Osteoblast (primary cell): ENCODE measurements at places on chromosomes 5 and 9.

- DNase-seq, result peak; percentile 31
- no peak overlapping the region for H3K27ac ChIP-seq
- no peaks in the 10 kb centered on the region for H3K27me3 ChIP-seq
- peaks cover 35% of the 10 kb centered on the region for H3K4me1 ChIP-seq
- no peak overlapping the region for H3K4me3 ChIP-seq
Observed at GRCh38 chr5:149399775-149400174, 20.7 kb upstream of the IL17B start.

- no peaks in the 10 kb centered on the region for H3K27me3 ChIP-seq
- H3K36me3 ChIP-seq, result no peaks in the 10 kb centered on the region
- H3K4me1 ChIP-seq, result peaks cover 9% of the 10 kb centered on the region
- peak; percentile 94 for DNase-seq
Observed at GRCh38 chr9:137544176-137544760, 5.9 kb downstream of the PNPLA7 start.

DNA sequence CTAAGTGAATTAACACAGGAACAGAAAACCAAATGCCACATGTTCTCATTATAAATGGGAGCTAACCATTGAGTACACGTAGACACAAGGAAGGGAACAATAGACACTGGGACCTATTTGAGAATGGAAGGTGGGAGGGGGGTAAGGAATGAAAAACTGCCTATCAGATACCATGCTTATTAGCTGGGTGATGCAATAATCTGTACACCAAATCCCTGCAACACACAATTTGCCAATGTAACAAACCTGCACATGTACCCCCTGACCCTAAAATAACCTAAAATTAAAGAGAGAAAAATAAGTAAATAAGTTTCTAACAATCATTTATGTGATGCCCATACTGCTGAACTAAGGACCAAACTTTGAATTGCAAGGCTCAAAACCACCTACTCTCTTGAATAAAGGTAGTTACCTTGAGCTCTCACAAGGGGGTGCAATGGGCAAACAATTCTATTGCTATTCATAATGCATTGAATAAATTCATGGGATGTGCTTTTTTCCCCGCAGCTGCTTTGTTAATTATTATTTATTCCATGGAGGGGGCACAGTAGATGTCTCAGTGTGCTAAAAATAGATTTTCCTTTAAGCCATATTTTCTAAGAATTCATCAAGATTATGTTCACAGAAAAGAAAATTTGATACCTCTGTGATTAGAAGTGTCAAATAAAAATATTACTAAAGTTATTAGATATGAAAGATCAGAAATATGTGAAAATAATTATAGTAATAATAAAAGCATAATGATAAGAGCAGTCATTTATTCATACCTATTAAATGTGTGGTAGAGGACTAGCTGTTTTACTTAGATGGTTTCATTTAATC lies 76.2 kb upstream of the PTPN3 start:
- DNase-seq, result peak; percentile 79
- H3K4me1 ChIP-seq, result no peaks in the 10 kb centered on the region
- H3K36me3 ChIP-seq, result no peaks in the 10 kb centered on the region
- no peak overlapping the region for H3K4me3 ChIP-seq

DNA sequence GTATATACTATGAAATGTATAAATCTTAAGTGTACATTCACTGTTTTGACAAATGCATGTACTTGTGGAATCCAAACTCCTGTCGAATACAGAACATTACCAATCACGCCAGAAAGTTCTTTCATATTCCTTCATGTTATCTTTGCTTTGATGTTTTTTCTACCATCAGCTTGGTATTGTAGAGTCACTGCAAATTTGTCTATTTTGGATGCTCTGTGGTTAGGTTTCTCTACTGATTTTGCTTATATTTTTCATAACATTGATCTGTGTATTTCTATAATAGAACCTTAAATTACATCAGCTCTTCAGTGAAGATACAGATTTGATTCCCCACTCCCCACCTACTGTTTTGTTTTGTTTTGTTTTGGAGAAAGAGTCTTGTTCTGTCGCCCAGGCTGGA lies 30.8 kb downstream of the HABP4 start:
- H3K36me3 ChIP-seq, result peaks cover 5% of the 10 kb centered on the region
- H3K27me3 ChIP-seq, result no peaks in the 10 kb centered on the region
- H3K4me3 ChIP-seq, result no peak overlapping the region
- peaks cover 16% of the 10 kb centered on the region for H3K4me1 ChIP-seq

- no peak overlapping the region for H3K4me3 ChIP-seq
- DNase-seq, result no peak
- H3K27me3 ChIP-seq, result no peaks in the 10 kb centered on the region
- H3K27ac ChIP-seq, result no peak overlapping the region
- no peaks in the 10 kb centered on the region for H3K36me3 ChIP-seq
- H3K4me1 ChIP-seq, result peaks cover 11% of the 10 kb centered on the region
Observed at GRCh38 chr9:14156046-14156445, 157.9 kb downstream of the NFIB start.

- H3K27ac ChIP-seq, result no peak overlapping the region
- no peak overlapping the region for H3K4me3 ChIP-seq
- H3K27me3 ChIP-seq, result no peaks in the 10 kb centered on the region
- H3K4me1 ChIP-seq, result no peaks in the 10 kb centered on the region
- no peak for DNase-seq
- no peaks in the 10 kb centered on the region for H3K36me3 ChIP-seq
Observed at GRCh38 chr5:145189746-145190145, 645.4 kb downstream of the PRELID2 start.

GRCh38 chr9:84337252-84337651 lies 3.3 kb downstream of the SLC28A3 start:
- H3K4me3 ChIP-seq, result no peak overlapping the region
- no peaks in the 10 kb centered on the region for H3K4me1 ChIP-seq
- H3K36me3 ChIP-seq, result no peaks in the 10 kb centered on the region
- no peak for DNase-seq
- no peaks in the 10 kb centered on the region for H3K27me3 ChIP-seq

GRCh38 chr5:38766151-38766550 lies 79.7 kb upstream of the OSMR start:
- no peak overlapping the region for H3K27ac ChIP-seq
- peaks cover under 1% of the 10 kb centered on the region for H3K27me3 ChIP-seq
- H3K36me3 ChIP-seq, result no peaks in the 10 kb centered on the region
- H3K4me1 ChIP-seq, result peaks cover 15% of the 10 kb centered on the region
- H3K4me3 ChIP-seq, result no peak overlapping the region
- no peak for DNase-seq

- H3K4me3 ChIP-seq, result no peak overlapping the region
- no peaks in the 10 kb centered on the region for H3K27me3 ChIP-seq
- peaks cover 73% of the 10 kb centered on the region for H3K36me3 ChIP-seq
- DNase-seq, result peak; percentile 17
Observed at GRCh38 chr5:134791580-134791979, 33.0 kb downstream of the DDX46 start.

DNA sequence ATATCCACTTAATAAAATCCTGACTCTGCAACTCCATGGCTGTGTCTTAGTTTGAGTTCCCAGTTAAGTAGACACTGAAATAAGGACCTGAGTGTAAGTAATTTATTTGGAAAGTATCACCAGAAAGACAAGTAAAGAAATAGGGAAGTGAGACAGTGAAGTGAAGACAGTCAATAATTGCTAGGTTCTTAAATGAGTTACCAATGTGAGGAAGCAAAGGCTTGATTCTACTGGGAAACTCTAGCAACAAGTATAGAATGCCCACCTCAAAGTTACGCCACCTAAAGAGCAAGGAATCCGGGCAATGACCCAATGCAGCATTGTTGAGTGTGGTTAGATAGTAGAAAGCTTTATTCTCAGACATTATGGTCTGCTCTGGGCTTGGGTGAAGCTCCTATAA lies 383.9 kb downstream of the TLR4 start:
- no peak overlapping the region for H3K27ac ChIP-seq
- H3K36me3 ChIP-seq, result no peaks in the 10 kb centered on the region
- H3K4me1 ChIP-seq, result no peaks in the 10 kb centered on the region
- no peak overlapping the region for H3K4me3 ChIP-seq

DNA sequence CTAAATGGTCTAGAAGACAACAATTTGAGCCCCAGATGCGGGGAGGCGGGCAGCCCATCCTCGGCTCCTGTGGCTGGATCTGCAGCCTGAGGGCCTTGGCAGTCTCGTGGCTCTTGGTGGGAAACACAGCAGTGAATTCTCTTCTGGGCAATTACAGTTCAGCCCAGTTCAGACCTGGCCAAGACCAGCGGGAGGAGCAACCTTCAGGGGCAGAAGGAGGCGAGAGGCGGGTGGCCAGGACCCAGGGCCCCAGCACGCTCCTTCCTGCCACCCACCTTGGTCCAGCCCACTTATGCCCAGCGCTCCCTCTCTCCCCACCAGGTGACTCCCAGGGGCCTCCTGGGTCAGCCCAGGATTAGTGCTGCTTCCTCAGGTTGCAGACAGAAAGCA lies 7.8 kb downstream of the MYMK start:
- H3K36me3 ChIP-seq, result no peaks in the 10 kb centered on the region
- H3K27ac ChIP-seq, result no peak overlapping the region
- no peaks in the 10 kb centered on the region for H3K4me1 ChIP-seq
- H3K27me3 ChIP-seq, result peaks cover 15% of the 10 kb centered on the region
- H3K4me3 ChIP-seq, result no peak overlapping the region

DNA sequence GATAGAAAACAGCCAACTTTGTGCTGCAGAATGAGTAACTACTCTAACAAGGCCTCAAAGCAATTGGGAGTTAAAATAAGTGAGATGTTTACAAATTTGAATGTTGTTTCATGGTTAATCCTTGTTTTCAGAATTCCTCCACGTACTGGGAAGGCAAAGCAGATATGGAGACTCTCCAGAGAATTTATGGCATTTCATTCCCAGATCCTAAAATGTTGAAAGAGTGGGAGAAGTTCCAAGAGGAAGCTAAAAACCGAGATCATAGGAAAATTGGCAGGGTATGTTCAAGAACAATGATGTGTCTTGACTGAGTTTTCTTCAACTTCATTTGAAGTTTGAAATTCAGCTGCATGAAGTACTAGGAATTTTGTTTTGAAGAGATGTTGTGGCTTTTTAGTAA lies 16.4 kb downstream of the TARS1 start:
- no peak overlapping the region for H3K4me3 ChIP-seq
- H3K36me3 ChIP-seq, result peaks cover 98% of the 10 kb centered on the region
- no peak for DNase-seq
- H3K4me1 ChIP-seq, result no peaks in the 10 kb centered on the region
- no peaks in the 10 kb centered on the region for H3K27me3 ChIP-seq

- peaks cover 84% of the 10 kb centered on the region for H3K27me3 ChIP-seq
- no peak for DNase-seq
- no peak overlapping the region for H3K4me3 ChIP-seq
- H3K4me1 ChIP-seq, result no peaks in the 10 kb centered on the region
- no peaks in the 10 kb centered on the region for H3K36me3 ChIP-seq
Observed at GRCh38 chr5:115179030-115179393, 9.3 kb upstream of the TRIM36 start.

GRCh38 chr5:65359569-65359968 lies 122.2 kb downstream of the ADAMTS6 start:
- no peaks in the 10 kb centered on the region for H3K36me3 ChIP-seq
- H3K27ac ChIP-seq, result no peak overlapping the region
- no peak overlapping the region for H3K4me3 ChIP-seq
- H3K27me3 ChIP-seq, result no peaks in the 10 kb centered on the region
- no peak for DNase-seq
- peaks cover 11% of the 10 kb centered on the region for H3K4me1 ChIP-seq

DNA sequence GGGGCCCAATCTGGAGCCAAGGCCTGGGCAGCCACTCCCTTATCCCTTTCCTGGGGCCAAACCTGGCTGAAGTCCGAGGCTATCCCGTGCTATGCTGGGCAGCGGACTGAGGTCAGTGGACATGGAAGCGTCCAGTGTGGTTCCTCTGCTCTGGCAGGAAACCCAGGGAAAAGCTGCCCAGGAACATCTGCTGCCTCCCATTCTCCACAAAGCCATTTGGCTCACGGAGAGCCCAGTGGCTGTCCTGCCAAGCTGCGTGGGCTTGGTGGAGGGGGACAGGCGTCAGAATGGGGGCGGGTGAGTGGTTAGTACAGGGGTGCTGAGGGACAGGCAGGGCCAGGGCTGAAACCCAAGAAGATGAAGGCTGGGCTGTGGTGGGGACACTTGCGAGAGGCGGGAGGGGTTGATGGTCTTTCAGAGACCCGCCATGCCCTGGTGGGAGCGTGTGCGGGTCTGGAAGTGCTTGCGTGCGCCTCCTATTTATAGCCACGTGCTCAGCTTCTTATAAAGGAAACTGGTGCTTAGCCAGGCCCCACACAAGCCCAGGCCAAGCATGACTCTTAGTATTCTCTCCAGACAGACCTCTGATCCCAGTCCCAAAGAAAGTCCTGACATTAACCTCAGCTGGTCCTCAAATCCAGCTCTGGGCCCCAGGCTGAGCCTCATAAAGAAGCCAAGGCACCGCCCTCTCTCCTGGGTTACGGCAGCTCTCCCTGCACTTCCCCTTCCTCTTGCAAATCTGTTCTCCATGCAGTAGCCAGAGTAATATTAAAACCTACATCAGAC lies 9.4 kb upstream of the SLC6A7 start:
- no peaks in the 10 kb centered on the region for H3K36me3 ChIP-seq
- H3K4me3 ChIP-seq, result no peak overlapping the region
- H3K4me1 ChIP-seq, result peaks cover 7% of the 10 kb centered on the region
- H3K27ac ChIP-seq, result no peak overlapping the region
- no peaks in the 10 kb centered on the region for H3K27me3 ChIP-seq

DNA sequence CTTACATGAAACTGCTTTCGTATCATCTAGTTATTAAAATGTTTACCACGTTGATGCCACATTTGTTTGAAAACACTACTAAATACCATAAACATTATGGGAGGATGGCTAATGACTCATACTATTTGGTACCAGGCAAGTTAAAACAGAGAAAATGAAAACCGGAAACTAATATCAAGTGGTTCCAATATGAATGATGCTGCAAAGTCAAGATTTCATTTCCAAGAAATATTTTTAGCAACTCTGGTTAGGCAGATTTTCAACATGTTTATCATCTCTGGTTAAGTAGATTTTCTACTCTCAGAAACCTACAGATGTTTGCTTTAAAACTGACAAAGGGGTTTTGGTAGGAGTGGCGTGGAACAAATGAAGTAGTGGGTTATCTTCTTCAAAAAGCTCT lies 4.9 kb upstream of the F2R start:
- H3K27ac ChIP-seq, result no peak overlapping the region
- no peak overlapping the region for H3K4me3 ChIP-seq
- peak; percentile 79 for DNase-seq
- no peaks in the 10 kb centered on the region for H3K36me3 ChIP-seq
- H3K4me1 ChIP-seq, result peaks cover 25% of the 10 kb centered on the region

DNA sequence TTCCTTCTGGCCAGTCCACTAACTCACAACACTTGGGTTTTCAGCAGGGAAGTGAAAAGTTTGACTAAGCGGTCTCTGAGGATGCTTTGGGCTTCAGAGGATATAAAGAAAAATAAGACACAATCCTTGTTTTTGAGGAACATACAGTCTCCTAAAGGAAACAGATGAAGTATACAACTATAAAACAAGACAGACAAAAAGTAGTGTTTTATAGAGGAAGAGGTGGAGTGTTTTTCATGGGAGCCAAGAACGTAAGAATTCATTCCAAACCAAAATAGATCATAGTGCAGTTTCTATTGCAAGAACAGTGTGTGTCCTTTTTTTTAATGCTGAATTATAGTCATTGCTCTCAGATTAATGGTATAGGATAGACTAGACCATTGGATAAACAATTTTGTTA lies 586.9 kb upstream of the BRINP1 start:
- no peaks in the 10 kb centered on the region for H3K27me3 ChIP-seq
- peaks cover 36% of the 10 kb centered on the region for H3K4me1 ChIP-seq
- no peak for DNase-seq
- H3K27ac ChIP-seq, result no peak overlapping the region
- no peaks in the 10 kb centered on the region for H3K36me3 ChIP-seq
- H3K4me3 ChIP-seq, result no peak overlapping the region
